CD4-positive, alpha-beta memory T cell (primary cell): ENCODE measurements at places on chromosomes 16 and 17. TPM values are rescaled to one million over a fixed set of nuclear protein-coding genes. Genes with fewer than 3 reads are reported as not detected.

ZNHIT3 gene
- total RNA-seq, result 68.3 TPM

CEP295NL gene
- total RNA-seq, result not detected

TMEM92 gene
- total RNA-seq, result not detected

PPP1R27 gene
- total RNA-seq, result not detected
